ENCODE measurements at places on chromosomes 7 and 10.

GRCh38 chr7:346116-346898, 56.3 kb downstream of the FOXL3 start:
- no peak for DNase-seq

DNA sequence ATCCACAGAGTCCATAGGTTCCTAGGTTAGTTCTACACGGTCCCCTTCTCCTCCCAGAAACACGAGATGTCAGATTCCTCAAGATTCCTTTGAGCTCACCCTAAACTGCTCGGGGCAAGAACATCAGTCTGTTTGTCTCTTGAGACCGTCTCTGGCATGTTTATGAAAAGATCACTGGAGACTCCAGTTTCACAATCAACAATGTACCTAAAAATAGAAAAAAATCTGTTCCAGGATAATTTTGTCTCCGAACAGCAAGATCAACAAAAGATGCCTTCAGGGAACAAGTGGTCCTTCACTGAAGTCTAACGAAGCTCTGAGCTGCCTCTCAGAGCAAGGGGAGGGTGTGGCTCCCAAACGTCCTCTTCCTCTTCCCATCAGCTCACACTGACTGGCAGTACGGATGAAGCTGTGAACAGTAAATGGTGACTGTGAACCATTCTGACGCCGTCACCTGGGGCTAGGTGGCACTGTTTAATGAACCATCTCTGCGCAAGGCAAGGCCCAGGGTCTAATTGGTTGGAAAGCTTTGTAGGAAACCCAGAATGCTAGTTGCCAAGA, 156.2 kb upstream of the LYZL1 start:
- no peak for DNase-seq

DNA sequence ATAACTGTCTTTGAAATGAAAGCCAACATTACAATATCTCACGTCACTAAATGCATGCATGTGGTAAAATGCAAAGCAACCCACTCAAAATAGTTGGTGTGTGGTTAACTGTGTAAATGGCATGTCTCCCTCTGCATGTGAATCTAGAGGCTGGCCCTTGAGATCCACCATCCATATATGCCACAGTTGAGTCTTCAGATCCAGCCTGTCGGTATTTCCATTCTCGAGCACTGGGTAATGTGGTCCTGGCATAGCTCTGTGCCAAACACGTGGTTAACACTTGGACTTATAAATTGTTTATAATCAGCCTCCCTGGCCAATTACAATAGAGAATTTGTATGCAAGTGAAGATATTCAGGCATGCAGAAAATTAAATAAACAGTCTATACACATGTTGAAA, 90.3 kb downstream of the LYZL1 start:
- no peak for DNase-seq

DNA sequence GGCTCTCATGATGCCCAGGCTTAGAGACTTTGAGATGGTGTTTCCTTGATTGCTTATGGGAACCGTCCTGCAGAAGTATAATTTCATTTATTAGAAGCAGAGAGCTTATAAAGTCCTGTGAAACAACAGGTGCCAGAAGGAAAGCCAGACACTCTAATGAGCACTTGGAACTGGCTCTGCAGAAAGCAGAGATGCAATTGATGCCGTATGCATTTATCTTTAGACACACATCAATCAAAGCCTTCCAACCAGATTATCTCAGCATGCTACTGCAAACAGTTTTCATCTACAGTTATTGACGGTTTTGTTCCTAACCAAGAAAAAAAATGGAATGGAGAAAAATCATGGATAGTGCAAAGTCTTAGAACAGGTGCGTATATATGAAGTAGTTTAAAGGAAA, 371.7 kb upstream of the PRKCQ start:
- DNase-seq = no peak

- DNase-seq = no peak
Measured at GRCh38 chr10:21959998-21960397, 43.5 kb downstream of the DNAJC1 start.

DNA sequence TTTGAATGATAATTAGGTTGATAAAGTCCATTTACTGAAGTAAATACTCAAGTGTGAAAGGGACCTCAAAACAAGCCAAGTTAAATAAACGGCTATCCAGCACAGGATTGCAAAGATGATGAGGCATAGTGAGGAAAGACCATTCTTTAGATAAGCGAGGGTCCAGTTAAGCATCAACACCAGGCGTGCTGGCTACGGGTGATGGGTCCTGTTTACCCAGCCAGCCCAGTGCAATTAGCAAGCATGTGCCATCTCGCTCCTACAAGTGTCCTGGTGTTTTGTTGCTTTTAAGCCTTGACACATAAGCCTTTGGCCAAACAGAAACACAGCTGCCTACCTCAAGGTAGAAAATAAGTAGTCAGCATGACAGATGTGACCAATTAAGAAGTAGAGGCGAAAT, 7.1 kb downstream of the NEBL start:
- DNase-seq = no peak

DNA sequence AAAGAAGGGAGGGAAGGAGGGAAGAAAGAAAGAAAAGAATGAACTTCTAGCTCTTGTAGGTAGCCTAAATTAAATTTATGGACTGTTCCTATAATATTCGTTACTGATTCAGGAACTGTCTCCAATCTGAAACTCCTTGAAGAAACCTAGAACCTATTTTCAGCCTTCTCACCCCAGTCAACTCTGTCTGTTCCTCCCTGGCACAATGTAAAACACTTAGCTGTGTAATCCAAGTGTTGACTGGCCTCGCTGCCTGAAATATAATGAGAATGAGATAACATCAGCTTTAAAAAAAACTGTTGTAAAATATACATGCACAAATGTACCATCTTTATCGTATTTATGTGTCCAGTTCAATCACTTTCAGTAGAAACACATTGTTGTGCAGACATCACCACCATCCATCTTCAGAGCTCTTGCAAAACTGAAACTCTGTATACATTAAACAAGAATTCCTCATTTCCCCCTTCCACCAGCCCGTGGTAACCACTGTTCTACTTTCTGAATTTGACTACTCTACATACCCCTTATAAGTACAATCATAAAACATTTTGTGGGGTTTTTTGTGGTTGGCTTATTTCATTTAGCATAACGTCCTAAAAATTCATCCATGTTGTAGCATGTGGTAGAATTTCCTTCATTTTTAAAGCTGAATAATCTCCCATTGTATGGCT, 6.3 kb upstream of the C7orf33 start:
- no peak for DNase-seq

DNA sequence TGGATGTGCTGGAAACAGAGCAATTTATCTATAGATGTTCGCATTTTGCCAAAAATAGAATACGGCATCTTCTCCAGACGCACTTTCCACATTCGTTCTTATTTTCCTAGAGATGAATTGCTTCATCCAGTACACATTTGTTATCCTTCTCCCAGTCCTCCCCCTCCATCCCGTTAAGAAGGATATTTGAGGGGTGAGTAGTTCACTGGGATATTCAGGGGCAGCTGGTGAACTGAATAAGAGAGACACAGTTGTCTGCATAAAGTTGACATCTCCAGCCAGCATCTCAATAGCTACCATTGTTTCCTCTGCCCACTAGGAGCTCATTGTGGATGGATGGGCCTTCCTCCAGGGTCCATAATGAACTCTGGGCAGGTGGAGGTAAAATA, 456.8 kb upstream of the NRP1 start:
- no peak for DNase-seq

GRCh38 chr10:26436848-26437247, 1.3 kb upstream of the APBB1IP start:
- DNase-seq = peak; percentile 34

DNA sequence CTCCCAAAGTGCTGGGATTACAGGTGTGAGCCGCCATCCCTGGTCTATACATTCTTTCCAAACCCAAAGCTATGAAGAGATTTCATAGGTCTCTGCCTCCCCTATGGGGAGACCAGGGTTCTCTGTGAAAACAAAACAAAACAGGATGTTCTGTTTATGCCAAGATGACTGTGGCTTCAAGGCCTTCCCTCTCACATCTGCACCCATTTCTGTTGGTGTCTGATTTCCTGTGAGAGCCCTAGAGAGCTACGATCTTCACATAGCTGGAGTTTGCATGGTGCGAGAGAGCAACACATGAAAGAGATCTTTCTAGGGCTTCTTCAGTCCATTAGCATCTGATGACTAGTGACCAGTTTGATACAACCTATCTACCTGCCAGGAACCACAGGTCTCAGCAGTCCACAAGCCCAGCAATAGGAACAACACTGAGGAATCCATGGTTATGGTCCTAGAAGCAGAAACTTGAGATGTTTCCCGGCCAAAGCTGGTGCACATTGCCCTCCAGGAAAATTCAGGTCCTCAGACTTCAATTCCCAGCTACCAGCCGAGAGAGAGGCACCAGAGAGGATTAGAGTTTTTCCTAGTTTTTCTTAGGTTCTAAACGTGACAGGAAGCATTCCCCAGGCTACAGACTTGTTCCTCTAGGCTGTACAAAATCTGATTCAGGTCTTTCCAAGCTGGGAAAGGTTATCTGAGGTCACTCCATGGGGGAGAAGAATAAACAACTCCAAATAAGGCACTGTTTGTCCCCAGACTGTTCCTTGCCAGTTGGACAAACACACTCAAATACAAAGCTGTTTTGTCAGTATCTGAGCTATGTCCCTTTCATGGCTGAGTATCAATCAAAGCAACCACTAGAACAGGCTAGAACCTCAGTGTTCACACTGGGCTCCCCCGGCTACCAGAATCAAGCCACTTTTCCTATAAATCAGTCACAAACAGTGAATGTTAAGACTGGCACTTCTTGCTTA, 259.7 kb downstream of the CALN1 start:
- no peak for DNase-seq

GRCh38 chr7:139767561-139767982, 10.2 kb downstream of the HIPK2 start:
- DNase-seq = no peak

GRCh38 chr10:2682491-2682890, 384.9 kb upstream of the PFKP start:
- no peak for DNase-seq

DNA sequence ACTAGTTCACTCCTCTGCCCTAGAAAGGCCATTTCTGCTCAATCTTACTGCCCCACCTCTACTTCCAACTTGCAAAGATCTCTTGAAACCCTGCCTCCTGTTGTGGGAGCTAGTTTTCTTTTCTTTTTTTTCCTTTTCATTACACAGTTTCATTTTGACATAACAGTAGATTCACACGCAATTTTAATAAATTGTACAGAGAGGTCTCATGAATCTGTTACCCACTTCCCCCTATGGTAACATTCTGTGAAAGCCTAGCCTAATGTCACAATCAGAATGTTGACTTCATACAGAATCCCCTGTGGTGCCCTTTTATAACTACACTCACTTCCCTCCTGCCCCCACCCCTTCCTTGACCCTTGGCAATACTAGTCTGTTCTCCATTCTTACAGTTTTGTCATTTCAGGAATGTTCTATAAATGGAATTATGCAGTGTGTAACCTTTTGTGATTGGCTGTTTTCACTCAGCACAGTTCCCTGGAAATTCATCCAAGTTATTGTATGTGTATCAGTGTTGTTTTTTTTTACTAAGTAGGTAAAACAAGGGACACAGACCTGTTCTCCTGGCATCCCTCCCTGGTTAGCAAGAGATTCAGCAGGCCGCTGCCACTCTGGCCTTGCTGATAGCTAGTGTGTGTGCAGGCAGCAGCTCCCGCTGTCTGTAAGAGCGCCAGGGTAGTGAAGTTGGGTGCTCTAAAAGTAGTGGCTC, 21.5 kb downstream of the CHST3 start:
- no peak for DNase-seq

DNA sequence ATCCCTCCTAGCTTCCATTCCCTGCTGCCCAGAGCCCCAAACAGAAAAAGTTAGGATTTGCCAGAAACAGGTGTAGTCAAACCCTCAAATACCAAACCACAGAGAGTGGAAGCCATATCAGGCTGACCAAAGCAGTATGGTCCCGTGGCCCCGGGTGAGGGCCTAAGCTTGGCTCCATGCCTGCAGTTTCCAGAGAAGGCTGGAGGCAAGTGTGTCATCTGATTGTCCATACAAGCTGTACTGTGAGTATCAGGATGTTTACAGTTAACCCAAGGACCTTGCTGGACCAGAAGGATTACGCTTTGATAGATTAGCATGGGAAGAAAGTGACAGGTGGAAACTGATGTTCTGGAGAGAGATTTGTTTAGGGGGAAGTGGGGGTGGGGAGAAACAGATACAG, 96.3 kb downstream of the PRKAG2 start:
- DNase-seq = no peak
